ENCODE measurements at places on chromosomes 5 and 9. TPM values are rescaled to one million over a fixed set of nuclear protein-coding genes. Genes with fewer than 3 reads are reported as not detected.

DNA sequence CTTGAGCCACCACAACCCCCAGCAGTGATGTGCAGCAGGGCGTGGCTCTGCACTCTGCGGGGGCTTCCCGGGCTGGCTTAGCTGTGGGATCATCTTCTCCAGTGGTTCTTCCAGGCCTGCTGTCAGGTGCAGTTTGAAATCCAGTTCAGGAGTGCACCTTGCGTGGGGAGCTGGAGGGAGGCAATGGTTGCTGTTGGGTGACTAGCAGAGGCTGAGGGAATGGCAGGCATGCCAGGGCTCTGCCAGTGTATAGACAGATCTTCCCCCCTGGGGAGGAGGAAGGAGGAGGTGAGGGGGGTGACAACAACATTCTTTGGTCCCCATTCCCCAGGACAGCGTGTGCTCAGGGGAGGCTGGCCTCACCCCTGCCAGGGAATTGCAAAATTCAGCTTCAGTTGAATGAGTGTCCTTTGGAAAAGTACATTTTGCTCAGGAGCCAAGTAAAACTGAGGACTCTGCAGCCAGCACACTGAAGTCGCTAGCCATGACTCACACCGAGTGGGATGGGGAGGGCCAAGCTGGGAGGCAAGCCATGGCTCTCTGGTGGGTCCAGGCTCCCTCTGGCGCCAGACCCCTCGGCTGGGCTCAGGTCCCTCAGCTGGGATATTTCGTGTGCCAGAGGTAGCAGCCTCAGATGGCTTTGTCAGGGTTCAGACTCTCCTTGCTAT lies 35.0 kb downstream of the ERGIC1 start:
- peak; percentile 91 for DNase-seq

DNA sequence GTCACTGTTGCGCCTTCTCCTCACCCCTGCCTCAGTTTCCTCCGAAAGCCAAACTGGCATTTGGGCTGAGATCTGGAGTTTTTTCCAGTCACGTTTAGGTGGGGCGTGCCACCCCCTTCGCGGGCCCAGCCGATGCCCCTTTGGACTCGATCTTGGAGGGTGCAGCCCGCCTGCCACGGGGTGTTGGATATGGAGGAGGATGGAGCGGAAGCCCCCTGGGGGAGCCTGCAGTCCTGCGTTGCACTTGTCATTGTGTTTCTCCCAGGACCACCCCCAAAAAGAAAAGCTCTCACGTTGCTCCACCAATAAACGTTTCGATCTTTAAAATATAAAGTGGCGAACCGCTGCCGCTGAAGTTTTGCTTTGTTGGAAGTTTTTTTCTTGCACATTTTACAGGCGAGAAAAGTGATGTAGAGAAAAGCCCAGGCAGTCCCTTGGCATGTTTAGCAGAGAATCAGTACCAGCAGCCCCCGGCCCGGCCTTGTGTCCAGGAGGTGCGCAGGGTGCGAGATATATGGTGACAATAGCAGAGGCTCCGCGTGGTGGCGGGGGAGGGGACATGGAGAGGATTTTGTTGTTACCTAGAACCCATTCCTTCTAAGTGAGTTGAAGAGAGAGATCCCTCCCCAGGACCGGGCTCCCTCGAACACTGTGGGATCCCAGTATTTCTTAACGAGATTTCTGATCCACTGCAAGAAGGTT lies 681 bp downstream of the F2R start:
- peak; percentile 77 for DNase-seq

PLAC8L1 gene
- total RNA-seq, result not detected

DNA sequence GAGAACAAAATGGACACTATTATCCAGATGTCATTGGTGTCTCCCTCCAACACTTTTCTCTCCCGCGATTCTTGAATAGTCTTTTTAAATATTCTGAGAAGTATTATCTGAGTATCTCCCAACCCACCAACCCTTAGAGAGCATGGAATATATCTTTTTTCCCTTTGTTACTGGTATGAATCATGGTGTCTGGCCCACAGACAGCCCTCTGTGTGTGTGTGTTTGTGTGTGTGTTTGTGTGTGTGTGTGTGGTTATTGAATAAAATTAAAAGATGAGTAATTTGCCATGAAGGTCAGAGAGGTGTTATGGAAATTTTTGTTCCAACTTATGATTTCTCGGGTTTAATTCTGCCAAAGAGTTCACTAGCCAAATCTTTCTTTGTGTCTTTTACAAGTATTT lies 47.7 kb downstream of the CAMK4 start:
- no peak for DNase-seq

DNA sequence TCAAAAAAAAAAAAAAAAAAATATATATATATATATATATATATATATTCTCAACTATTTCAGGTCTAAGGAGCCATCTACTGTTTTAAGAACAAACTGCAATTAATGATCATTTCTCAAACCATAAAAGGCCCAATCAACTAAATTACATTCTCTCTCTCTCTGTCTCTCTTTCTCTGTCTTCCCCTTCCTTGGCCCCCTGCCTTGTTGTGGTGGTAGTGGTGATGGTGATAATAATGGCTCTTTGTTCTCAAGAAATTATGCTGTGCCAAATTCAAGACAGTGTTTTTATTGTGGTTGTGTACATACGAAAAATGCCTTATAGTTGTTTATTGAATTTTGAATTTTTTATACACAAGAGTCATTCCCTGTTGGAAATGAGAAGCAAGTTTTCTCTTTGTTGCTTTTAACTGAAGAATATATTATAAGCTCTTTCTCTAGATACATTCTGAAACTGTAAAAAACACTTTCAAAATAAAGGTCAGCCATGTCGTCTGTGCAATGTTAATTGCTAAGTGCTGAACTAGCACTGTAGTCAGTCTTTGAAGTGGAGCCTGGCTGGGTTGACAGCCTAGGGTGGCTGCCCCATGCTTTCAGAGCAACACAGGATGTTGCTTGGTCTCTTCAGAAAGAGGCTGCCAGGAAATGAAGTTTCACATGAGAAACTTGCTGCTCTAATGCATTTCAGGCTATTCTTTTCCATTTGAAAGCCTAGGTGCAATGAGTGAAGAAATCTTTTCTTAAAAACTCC lies 96.0 kb downstream of the HINT1 start:
- peak; percentile 8 for DNase-seq

GRCh38 chr5:116864157-116864837 lies 289.7 kb upstream of the SEMA6A start:
- peak; percentile 21 for DNase-seq

All from osteoblast (primary cell).